Suppressor macrophage treated with lipopolysaccharide for 4 hours (primary cell): ENCODE measurements at places on chromosomes 6 and 20.

DNA sequence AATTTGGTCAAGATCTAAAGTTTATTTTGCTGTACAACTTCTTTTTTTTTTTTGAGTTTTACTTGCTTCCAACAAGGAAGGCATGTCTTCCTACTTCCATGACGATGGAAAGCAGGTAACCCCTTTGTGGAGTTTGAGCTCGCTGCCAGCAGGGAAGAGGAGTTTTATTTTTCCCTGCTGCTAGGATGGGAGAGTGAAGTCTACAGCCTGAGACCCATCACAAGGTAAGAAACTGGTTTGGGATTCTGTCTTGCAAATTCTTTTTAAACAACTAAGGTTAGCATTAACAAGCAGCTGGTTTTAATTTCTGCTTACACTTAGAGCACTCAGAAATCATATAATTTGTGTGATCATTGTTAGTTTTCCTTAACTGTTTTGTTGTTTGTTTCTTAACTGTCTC is 108.0 kb upstream of the MAP3K4 start:
- DNase-seq: no peak

- no peak for DNase-seq
Observed at GRCh38 chr6:119022796-119023195, 55.7 kb downstream of the FAM184A start.

- no peak for DNase-seq
Observed at GRCh38 chr6:130827247-130828149, at the start of gene SMLR1. Gene SMLR1 (plus strand): TSS chr6:130827406. CDS start chr6:130827414, 8 bp downstream.

GRCh38 chr20:14775778-14776177 is 438.4 kb upstream of the FLRT3 start:
- no peak for DNase-seq

DNA sequence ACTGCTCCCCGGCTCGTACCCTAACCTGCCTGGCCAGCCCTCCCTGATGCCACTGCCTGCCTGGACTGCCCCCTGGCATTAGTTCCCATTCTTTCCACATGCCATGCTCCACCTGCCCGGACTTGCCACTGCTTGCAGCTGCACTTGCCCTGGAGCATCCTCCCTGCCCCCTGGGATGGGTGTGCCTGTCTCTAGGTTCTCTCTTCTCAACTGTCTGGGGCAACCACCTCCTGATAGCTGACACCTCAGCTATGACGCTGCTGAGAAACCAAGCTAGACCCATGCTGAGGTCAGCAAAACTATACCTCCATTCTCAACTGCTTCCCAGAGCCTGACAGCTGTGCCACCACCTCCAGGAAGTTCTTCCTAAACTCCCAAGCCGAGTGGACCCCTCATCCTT is 72.1 kb downstream of the PERP start:
- no peak for DNase-seq

DNA sequence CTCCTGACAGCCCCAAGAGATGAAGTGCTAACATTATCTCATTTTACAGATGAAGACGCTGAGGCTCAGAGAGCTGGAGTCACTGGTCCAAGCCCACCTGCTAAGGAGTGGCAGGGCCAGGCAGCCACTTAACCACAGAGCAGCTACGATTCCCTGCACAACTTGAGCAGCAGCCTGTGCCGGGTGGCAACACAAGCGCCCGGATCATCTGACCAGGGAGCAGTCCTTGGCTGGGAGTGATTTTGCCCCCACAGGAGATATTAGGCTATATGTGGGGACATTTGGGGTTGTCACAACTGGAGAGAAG is 93.2 kb upstream of the PTPN1 start:
- DNase-seq: no peak

DNA sequence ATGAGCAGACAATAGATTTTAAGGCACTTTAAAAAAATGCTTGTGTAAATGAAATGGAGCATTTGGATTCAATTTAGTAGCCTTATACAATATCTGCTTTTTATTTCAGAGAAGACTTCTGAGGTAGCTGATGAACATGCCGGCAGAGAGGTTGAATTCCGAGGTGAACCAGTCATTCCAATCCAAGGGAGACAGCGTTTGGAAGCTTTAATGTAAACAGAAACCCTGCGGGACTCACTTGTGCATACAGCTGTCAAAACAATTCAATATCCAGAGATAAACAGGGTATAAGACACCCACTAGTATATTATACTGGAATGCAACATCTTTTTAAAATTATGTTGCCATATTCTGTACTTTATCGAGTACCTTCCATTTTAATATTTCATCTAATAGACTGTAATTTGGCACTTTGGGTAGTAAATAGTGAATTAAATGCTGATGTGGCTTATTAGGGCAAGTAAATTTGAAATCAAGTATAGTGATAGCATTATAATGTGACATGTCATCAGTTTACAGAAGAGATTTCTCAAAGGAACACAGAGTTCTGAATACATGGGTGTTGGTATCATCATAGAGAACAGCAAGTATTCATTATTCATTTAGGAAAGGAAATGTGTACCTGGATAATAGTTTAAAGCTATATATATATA is 347.7 kb downstream of the PRKN start:
- no peak for DNase-seq
